ENCODE measurements at places on chromosomes 5 and 9.

DNA sequence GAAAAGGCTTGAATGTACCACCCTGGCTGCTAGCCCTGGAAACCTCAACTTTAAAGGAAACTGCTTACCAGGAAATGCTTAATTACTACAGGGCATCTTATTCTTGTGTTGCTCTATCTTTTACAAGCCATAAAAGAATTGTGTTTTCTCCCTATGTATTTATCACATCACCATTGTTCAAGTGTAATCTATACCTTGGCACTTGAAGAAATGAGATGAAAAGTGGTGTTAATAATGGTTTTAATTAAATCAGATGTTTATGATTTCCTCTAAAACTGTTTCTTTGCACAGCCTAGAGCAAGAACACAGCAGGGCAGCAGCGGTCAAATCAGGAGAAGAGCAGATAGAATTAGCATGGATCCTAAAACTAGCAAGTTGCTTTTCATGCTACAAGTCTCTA is 131.8 kb upstream of the RGMB start:
- DNase-seq = no peak

DNA sequence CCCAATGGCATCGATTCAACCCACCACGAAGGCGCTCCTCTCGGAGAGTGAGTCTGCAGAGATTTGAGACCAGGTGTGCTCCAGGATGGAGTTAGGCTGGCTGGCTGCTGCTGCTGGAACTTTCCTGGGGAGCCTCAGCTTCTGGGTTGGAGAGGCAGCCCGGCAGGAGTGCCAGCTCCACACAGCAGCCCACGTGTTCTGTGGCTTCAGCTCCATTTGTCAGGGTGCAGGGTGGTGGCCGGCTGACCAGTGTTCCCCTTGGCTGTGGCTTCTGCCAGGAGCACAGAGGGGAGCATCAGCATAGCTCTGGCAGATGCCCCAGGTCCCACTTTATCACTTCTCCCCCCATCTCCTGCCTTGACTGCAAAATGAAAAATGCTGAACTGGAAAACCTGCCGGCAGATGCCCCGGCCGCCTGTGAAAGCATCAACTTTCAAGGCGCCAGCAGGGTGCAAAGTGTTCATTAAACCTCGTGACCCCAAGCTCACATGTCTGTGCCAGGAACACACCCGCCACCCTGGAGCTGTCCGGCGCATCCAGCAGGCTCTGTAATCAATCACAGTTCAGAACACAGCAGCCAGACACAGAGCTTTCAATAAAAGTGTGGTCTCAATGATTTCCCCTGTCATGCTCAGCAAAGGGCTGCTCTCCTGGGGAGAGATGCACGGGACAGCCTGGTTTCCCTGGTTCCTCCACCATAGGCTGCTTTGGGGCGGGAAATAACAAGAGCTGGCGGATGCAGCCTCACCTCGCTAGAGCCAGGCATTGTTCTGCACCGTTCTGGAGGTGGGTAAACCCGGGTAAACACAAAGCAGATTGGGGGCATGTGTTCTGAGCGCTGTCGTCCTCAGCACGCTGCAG is 53.2 kb downstream of the TRIP13 start:
- no peak for DNase-seq

DNA sequence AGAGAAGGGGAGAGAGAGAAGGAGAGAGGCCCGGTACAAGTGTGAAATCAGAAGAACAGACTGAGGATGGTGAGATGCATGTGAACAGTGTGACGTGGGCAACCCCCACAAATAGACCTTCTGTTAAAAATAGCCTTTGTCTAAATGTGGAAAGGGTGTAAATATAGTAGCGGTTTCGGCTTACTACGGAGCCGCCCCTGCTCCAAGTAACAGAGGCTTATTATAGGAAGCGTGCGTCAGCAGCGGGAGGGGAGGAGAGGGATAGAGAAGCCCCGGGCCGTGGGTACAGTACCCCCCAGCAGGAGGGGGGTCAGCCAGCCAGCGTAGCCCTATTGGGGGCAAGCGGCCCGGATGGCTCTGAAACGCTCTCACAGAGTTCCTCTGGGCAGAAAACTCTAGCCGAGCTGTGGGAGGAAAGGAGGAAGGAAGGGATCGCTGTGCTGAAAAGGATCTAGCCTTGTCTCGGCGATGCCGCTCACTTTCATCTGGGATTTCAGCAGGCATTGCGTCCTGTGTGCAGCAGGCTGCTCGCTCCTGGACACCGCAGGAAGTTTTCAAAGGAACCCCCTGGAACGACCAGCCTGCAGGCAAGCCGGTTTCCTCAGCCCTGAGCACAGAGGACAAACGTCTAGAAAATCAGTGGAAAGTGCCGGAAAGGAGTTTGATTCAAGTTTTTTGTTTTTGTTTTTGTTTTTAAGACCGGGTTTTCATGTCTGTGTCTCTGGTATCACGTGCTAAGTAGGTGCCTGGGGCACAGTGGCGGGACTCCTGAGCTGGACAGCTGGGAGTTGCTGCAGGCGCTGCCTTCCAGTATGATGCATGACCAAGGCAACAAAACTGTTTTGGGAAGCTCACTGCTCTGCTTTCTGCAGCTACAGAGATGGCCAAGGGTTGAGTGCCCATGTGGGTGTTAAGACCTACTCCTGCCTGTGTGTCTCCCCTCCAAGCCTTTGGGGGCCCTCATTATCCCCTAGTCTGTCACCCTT is 146.6 kb downstream of the SEC61B start:
- DNase-seq = no peak

- DNase-seq = no peak
Observed at GRCh38 chr5:104171958-104172690, 609.5 kb upstream of the NUDT12 start.

GRCh38 chr5:137575847-137576246 is 76.7 kb upstream of the SPOCK1 start:
- DNase-seq = peak; percentile 92

DNA sequence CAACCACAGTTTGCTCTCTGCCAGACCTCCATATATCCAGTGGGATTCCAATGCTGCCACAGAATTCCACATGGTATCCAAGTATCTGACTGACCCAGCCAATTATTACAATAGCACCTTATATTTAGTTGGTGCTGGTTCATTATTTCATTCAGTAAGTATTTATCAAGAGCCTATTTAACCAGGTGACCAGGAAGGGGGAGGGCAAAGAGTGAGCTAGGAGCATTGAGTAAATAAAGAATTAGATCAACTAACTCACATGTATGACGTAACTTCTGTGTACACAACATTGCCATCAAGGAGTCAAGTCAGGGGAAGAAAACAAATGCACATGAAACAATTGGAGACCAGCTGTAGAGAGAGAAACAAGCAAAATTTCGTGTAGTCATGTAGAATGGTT is 207.1 kb upstream of the PAPPA start:
- DNase-seq = no peak

DNA sequence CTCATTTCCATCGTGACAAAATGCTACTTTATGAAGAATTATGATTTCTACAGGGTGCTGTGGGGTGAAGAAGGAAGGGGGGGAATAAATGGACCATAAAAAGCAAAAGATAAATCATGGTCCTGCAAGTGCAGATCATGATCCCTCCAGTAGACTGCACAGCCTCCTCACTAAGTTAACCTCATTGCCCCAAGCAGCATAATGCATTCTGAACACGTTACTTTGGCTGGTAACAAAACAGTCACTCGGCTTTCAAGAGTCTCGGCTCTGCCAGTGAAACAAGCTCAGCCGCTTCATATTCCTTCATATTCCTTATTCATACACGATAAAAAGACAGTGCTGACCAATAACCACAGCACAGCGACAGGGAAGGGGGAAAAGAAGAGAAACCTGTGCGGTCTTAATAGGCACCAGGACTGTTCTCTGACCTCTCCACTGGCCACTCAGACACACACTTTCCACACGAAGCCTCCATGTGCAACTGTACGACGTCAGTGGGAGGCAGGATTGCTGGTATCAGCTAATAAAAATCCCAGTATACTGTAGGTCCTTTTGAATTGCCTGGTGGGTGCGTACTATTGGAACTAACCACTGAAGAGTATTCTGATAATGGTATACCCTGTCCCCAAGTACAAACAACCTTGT is 60.5 kb downstream of the ANKH start:
- no peak for DNase-seq

DNA sequence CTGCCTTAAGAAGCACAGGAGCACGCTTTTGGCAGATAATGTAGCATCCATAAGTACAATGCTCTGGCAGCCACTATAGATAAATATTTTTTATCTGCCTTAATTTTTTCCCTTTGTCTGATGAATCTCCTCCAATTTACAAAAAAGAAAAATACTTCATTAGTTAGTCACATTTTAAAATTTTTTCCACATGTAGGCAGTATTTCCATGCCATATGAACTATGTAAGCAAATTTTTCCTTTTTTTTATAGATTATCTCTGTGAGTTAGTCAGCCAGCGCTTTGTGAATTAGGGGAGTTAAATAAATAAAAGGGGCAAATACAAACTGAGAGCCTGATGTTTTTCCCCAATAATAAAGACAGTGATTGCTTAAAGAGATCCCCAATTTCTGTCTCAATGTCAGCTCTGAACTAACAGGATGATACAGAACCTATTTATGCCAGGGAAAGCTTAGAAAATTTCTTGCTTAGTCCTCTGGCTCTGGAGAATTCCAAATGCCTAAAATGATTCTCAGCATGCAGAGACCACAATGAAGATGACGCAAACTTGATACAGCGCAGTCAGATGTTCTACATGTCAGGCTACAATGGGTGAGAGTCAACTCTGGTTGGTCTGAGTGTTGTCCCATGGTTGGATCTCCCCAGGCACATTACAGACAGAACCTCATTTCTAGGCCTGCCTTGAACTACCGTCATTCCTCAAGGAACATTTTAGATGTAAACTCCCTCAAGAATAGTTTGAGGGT is 390.4 kb upstream of the CDH6 start:
- DNase-seq = no peak

DNA sequence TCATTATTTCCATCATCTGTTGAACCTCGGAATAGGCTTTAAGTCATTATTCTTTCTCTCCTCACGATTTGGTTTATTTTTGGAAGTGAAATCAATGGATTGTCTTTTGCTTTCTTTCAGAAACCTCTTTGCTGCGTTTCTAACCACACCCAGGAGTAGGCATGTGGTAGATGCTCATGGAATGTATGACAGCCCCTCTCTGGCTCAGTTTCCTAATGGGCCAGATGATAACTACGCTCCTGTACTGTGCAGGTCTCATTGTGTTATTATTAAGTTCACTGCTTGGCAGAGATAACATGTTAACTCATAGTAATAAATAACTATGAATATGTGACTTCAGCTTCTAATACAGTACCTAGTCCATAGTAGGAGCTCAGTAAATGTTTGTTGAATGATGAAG is 175.5 kb upstream of the KLF4 start:
- DNase-seq = no peak
